Stimulated activated CD8-positive, alpha-beta memory T cell treated with anti-CD3 and anti-CD28 coated beads, Interleukin-15, amount 100 ng/mL, for 1 hour (primary cell): ENCODE measurements at places on chromosomes 1 and 21.

GRCh38 chr1:46585312-46585938 is 18.6 kb downstream of the MKNK1 start:
- no peak for DNase-seq

- no peak for DNase-seq
Observed at GRCh38 chr1:27253596-27253995, 19.2 kb downstream of the WDTC1 start.

- no peak for DNase-seq
Observed at GRCh38 chr1:151221616-151222015, 23.3 kb downstream of the PIP5K1A start.

DNA sequence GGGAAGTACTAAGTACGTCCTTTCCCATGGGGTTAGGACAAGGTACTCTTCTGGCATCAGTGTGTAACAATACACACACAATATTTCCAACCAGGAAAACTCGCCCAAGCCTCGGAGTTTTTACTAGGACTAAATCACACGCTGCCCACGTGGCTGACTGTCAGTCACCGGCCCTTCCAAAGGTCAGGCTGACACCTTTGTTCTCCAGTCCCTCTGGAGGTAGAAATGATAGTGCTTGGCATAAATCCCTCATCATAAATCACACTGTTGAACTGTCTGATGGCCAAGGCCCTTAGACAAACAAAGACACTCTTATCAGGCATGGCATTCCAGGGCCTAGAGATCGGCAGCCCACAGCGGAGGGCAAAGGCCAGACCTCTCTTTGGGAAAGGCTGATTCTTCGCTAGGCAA is 16.9 kb upstream of the SLAMF9 start:
- no peak for DNase-seq

GRCh38 chr1:23545851-23546250 is 13.4 kb downstream of the ID3 start:
- DNase-seq = no peak

DNA sequence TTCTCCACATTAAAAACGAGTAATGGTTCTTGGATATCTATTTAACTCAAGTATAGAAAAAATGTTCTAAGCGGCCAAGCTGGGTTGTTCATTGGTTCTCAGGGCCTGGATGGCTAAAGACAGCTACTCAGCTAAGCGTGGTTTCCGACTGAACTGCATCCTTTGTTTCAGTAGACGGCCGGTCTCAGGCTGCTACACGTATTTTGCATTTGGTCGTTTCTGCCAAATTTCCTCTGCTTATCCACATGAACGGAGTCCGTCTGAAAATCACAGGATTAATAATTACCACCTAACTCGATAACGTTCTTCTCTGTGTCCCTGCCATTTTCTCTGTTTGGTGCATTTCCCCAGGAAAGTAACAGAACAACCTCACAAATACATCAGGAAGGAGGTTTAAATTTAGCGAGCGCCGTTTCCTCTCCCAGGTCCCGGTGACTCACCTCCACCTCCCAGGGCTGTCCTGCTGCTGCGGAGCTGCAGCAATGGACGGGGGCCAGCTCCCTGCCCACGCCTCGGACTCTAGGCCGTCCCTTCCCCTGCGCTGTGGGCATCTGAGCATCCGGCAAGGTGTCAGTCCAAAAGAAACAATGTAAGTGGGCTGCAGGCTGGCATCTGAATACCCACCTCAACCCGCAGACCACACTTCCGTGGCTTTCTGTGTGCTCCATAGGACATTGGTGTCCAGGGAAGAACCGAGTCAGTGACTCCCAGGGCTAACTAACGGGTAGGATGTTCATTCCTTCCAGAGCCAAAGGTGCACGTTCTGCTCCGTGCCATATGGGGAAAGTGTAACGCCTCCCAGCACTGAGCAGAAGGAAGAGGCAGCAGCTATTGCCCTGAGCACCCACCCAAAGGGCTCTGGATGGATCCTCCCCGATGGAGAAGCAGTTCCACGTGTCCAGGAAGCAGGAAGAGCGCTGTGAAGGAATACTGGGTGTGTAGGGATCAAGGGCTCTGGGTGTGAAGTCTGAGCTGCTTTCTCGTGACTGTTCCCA is 4.1 kb upstream of the GABRD start:
- DNase-seq = no peak
